GM12864 (cell line): ENCODE measurements at places on chromosomes 3 and 15.

DNA sequence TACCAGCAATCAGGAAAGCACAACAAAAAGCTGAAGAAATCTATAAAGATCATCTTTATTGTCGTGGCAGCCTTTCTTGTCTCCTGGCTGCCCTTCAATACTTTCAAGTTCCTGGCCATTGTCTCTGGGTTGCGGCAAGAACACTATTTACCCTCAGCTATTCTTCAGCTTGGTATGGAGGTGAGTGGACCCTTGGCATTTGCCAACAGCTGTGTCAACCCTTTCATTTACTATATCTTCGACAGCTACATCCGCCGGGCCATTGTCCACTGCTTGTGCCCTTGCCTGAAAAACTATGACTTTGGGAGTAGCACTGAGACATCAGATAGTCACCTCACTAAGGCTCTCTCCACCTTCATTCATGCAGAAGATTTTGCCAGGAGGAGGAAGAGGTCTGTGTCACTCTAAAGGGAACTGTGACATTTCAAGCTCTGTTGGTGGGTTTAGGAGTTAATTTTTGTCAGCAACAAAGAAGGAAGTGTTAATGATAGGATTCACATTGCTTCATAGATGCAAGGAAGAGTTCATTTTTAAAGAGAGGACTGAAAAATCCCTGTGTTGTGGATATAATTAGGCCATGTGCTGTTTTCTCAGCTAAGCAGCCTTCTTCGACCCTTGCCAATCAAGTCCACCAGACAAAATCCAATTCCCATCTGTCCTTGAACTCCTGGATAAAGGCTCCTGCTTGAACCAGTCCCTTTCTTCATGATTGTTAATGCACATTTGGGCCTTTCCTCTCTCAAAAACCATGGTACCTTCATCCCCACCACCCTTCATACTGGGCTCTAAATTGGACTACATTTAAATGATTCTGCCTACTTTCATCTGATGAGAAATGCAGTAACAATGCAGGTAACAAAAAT, 1.2 kb downstream of the GPR15 start:
- no peak for DNase-seq

- DNase-seq, result no peak
Observed at GRCh38 chr15:58427987-58428386, 3.8 kb upstream of the LIPC start.

DNA sequence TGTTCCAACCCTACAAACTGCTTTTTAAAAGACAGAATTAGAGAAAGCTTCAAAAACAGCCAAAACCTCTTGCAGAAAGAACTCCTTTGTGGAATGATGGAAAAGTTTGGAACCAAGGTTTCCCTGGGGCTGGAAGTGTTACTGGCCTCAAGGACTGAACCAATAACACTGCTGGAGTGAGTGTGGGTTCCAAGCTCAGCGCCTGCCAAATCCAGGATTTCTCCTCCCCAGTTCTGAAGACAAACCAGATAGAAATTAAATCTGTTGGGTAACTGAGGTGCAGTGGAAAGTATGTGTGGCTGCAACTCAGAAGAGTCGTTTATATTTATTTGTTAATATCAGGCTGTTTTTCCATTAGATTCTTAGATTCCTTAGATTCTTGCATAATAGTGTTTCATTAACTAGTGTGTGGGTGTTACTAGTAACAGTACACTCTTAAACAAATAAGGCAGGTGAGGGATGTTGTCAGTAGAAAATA, 66.5 kb upstream of the FNDC3B start:
- no peak for DNase-seq

GRCh38 chr3:72448375-72448823, 399.8 kb downstream of the SHQ1 start:
- no peak for DNase-seq

DNA sequence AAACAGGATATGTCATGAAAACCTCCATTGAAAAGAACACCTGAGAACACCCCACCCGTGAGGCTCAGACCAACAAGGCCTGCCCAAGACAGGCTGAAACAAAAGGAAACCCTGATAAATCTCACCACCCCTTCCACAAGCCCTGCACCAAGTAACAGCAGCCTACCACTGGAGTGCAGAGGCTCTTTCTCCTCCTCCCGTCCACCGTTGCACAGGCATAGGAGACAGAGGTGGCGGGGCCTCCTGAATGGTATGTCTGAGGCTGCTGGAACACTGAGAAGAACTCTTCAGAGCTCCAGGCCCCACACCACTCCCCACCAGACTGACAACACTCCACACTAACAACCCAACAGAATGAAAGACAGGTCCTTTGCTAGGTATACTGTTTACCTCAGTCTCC, 21.4 kb downstream of the CHDH start:
- no peak for DNase-seq

- DNase-seq, result no peak
Observed at GRCh38 chr15:31367730-31368344, 41.2 kb downstream of the KLF13 start.

DNA sequence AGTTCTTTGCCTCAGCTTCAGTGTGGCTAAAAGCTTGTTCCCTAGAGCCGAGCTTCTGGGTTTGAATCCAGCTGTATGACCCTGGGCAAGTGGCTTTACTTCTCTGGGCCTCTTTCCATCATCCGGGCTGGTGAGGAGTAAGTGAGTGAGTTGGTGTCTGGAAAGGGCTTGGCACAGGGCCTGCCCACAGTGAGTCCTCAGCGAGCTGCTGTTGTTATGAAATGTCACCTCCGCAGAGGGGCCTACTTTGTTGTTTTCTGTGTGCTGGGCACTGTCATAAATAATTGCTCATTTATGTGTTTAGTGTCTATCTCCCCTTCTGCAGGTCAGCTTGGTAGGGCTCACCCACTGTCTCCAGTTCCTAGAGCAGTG, 31.7 kb downstream of the SLC6A6 start:
- DNase-seq, result no peak

GRCh38 chr3:112777811-112778210, 68.9 kb downstream of the CD200R1L start:
- DNase-seq, result no peak

- no peak for DNase-seq
Observed at GRCh38 chr15:73600413-73601335, 32.5 kb downstream of the NPTN start.

DNA sequence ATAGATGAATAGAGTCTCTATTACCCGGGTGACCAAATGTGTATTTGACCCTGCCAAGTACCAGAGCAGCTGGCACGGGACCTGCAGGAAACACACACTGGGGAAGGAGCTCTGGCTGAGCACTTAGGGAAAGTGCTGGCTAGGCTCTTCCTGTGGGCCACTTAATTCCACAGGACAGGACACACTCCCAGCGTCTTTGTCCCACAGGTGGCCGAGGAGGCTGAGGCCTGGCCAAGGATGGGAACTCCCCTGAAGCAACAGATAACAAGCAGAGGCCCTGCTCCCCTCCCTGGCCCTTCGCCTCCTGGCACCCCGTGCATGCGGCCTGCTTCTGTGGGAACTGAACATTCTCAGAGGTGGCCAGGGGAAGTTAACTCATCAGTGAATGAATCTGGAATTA, 180.8 kb downstream of the ATP10A start:
- no peak for DNase-seq

DNA sequence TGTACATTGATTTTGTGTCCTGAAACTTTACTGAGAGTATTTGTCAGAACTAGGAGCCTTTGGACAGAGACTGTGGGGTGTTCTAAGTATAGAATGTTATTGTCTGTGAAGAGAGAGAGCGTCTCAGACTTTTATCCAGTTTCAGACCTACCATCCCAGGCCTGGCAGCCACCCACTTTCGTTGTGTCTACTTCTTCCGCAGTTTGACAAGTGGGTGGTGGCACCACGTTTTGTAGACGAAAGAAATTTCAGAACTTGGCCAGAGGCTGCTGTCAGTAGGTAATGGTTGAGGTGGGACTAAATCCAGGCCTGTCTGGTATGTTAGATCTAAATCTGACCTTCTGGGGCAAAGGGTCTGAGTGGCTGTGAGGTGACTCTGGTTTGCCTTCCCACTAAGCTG, 13.4 kb upstream of the TRAK1 start:
- no peak for DNase-seq

DNA sequence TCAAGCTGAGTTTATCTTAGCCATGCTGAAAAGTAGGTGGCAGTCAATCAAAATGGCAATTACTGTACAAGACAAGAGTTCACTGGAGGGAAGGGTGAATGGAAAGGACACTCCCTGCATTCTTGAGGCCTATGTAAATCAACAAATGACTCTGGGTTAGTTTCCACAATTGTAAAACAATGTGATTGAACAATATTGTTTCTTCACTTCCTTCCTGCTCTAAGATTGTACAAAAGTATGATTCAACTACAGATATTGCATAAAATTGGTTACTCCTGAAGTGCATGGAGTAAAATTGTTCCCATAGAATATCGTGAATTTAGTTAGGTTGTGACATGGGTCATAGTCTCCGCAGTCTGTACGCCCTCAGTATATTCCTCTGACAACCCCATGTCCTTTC, 277.6 kb downstream of the LPP start:
- DNase-seq, result no peak

DNA sequence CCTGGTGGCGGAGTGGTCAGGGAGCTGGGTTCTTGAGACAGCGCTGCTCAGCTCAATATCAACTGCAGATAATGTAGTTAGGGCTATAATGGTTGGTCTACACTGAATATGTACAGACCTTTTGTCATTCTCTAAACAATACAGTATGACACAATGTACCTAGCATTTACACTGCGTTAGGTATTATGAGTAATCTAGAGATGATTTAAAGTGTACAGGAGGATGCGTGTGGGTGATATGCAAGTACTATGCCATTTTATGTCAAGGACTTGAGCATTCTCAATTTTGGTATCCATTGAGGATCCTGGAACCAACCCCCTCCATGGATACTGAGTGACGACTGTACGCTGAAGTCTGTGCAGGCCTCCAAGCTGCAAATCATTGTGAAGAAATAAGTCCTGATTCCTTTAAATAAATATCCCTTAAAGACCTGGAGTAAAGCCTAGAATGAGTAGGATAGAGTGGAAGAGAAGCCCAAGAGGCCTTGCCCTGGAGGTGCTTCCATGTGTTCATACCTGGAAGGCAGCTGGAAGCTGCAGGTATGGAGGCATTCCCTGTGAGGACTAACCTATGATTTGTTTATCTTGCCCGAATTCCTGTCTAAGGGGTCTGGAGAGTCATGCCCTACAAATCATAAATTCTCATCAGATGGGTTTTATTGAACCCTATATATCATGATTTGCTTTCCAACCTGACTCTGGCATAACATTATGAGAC, 15.7 kb upstream of the RTP1 start:
- no peak for DNase-seq

- DNase-seq, result no peak
Observed at GRCh38 chr3:127374086-127375010, 86.5 kb upstream of the PRR20G start.

GRCh38 chr3:128144512-128145187, 8.6 kb upstream of the EEFSEC start:
- no peak for DNase-seq

DNA sequence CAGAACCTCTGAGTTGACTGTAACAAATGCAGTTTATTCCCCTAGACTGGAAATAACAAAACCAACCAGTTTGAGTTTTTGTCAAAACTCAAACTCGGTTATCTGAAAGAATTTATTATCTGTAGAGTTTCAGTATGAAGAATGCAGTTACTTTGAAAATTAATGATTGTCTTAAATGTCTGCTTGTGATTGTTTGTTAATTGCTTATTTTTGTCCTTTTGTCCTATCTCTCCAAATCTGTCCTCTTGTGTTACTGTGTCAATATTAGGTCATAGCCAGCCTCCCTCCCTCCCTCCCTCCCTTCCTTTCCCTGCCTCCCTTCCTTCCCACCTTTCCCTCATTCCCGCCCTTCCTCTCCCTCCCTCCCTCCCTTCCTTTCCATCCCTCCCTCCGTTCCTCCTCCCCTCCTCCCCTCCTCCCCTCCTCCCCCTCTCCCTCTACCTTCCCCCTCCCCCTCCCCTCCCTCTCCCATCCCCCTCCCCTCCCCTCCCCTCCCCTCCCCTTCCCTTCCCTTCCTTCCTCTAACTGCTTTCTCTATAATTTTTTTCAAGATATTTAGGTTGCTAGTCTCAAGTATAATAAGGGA, 153.5 kb downstream of the FNDC3B start:
- no peak for DNase-seq

GRCh38 chr15:99614749-99615288, 49.0 kb downstream of the MEF2A start:
- no peak for DNase-seq

DNA sequence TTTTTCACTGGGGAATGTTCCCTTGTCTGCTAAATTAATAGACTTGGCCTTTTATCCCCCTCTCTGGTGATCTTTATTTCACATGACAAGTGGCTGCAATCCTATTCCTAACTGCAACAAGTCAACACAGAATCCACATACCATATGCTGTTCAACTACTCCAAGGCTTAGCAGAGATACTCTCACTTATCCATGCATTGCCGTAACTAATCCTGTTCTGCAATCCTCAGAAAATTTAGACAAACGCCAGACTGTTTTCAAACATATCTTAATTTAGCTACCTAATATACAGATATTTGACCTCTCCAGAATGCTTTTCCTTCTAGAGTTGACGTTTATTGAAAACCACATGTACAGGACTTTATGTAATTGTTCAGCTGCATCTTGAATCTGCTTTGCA, 37.9 kb downstream of the EID1 start:
- DNase-seq, result no peak

GRCh38 chr3:37147666-37148065, 26.7 kb downstream of the LRRFIP2 start:
- no peak for DNase-seq

DNA sequence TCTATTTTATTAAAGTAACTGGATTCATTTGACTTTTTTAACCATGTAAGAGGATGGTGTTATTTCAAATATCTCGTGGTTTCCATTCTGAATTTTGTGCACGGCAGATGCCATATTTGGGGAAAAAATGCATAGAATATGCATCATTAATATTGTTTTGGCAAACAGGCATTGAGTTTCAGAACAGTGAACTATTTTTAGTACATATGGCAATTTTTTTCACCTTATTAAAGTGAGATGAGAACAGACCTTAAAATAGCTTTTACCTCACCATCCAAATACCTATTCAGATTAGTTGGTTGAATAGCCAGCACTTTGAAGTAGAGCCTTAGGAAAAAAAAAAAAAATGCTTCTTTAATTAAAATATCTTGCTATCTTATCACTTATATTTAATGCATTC, 117.3 kb upstream of the FLNB start:
- no peak for DNase-seq

- no peak for DNase-seq
Observed at GRCh38 chr15:68285259-68285980, 7.9 kb downstream of the FEM1B start.
